ENCODE measurements at places on chromosomes 4 and X.

- DNase-seq: no peak
Observed at GRCh38 chrX:66004928-66005829, 34.7 kb downstream of the VSIG4 start.

- no peak for DNase-seq
Observed at GRCh38 chr4:185849664-185850550, 37.9 kb upstream of the SORBS2 start.

DNA sequence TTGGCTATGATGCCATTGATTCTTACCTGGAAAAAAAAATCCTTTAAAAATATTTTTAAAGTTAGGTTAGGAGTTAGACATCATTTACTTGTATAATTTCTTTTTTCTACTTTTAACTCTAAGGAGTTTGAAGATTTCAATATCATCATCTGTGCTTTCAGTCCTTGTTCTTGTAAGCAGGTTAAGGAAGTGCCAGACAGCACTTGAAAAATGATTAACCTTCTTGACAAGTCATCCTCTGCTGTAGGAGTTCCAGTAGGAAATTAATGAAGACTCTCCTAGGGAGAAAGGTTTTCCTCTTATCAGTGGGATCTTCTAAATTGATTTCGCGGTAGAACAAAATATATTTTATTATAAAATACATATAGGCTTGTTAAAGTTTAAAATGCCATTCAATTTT, 29.1 kb upstream of the ANAPC4 start:
- DNase-seq: peak; percentile 14

- DNase-seq: no peak
Observed at GRCh38 chrX:120463241-120463640, 5.9 kb downstream of the LAMP2 start.

- DNase-seq: no peak
Observed at GRCh38 chrX:136047969-136048368, 62.7 kb downstream of the SLC9A6 start.

DNA sequence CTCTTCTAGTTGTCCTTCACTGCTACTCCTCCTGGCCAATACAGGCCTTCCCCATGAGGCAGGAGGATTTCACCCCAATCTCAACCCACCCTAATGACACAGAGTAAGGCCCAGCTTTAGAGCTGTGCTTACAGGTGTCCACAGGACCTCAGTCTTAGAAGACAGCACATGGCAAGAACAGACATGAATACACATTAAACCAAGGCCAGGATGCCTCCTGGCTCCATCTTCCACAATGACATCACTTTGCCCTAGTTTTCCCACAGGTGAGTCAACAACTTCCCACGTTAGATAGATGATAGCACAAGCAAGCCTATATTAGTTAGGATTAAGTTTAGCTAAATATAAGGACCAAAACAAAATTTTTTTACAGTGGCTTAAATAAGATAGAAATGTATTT, 63.8 kb upstream of the NOCT start:
- no peak for DNase-seq

DNA sequence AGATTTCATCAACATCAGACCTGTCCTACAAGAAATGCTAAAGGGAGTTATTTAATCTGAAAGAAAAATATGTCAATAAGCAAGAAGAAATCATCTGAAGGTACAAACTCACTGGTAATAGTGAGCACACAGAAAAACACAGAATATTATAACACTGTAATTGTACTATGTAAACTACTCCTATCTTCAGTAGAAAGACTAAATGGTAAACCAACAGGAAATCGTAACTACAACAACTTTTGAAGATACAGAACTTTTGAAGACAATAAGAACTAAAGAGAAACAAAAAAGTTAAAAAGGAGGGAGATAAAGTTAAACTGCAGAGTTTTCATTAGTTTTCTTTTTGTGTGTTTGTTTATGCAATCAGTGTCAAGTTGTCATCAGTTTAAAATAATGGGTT, 12.4 kb downstream of the MED14 start:
- no peak for DNase-seq

DNA sequence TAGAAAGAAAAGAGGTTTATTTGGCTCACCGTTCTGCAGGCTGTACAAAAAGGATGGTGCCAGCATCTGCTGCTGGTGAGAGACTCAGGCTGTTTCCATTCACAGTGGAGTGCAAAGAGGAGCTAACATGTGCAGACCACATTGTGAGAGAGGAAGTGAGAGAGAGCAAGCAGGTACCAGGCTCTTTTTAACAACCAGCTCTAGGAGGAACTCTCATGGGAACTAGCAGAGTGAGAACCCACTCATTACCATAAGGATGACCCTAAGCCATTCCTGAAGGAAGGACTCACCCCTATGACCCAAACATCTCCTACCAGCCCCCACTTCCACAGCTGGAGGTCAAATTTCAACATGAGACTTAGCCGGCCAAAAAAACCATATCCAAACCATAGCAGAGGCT, 158.6 kb upstream of the ADGRL3 start:
- peak; percentile 37 for DNase-seq

DNA sequence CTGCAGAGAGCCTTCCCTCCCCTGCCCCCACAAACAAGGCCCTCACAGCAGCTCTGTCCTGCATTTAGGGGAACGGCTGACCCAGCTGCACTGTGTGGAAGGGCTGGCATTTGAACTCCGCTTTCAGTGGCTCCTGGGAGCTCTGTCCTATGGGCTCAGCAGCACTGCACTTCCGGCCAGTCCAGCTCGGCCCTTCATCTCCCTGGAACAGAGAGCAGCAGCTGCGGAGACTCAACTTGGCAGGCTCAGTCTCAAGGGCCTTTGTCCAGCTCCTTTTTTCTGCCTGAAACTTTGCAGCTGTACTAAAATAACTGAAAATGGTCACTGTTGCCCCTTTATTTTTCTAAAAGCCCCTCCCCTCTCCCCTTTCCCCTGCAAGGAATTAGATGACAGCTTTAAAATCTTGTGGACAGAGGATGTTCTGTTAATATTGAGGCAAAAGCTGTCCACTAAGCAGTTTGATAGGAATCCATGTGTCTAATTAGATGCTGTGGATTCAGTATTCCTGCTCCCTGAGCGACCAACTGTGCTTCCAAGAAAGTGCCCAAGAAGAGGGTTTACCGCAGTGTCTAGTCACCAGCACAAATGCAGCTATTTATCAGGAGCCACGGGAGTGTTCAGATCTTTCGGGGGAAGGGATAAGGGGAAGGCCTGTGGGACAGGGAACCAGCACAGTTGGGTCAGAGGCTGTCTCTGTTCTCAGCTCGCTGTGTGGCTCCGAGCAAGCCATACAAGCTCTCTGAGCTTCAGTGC, 133.1 kb downstream of the AFAP1 start:
- DNase-seq: no peak

- peak; percentile 40 for DNase-seq
Observed at GRCh38 chrX:9682456-9682855, 83.2 kb downstream of the GPR143 start.

DNA sequence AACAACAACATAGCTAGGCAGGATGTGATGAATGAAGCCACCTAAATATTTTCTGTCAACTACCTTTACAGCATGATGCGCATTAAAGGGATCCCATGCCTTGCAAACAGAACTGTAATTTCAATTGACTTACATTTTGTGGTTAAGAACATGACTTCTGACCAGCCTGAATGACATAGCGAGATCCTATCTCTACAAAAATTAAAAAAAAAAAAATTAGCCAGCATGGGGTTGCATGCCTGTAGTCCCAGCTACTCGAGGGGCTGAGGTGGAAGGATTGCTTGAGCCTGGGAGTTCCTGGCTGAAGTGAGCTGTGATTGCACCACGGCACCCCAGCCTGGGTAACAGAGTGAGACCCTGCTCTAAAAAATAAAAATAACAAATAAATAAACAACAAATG, 680.6 kb downstream of the IQCM start:
- no peak for DNase-seq
